ENCODE measurements at places on chromosomes 2 and 18. TPM values are rescaled to one million over a fixed set of nuclear protein-coding genes. Genes with fewer than 3 reads are reported as not detected.

The CNRIP1 gene
- 48.0 TPM for total RNA-seq

The RMDN2 gene
- total RNA-seq = 5.5 TPM

DNA sequence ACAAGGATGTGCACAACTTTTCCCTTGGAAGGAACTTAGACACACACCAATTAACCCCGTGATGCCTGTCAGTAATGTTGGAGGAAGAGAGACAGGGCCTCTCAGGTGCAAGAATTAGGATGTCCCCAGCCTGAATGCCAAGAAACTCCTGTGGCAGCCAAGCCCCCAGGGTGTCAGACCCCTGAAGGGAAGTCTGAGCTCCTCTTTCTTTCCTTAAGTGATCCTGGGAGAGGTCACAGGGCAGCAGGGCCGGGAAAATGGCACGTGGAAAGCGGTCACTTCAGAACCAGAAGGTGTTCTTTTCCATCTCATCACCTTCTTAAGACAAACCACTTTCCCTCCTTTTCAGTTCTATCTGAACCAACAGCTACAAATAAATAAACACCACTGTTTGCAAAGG is 185.9 kb downstream of the ANAPC1 start:
- no peak overlapping the region for H3K4me3 ChIP-seq
- H3K4me1 ChIP-seq = peaks cover 2% of the 10 kb centered on the region

- H3K36me3 ChIP-seq = no peaks in the 10 kb centered on the region
- no peak overlapping the region for H3K27ac ChIP-seq
- no peaks in the 10 kb centered on the region for H3K27me3 ChIP-seq
- no peak overlapping the region for H3K4me3 ChIP-seq
- no peak for DNase-seq
These were observed 266.3 kb downstream of the MTX2 start for GRCh38 chr2:176535467-176536113.

Measured in ovary (tissue), 10 donors.